Mesendoderm (in vitro differentiated cells): ENCODE measurements at places on chromosomes 7 and 10.
A peak's percentile ranks its signal among the peaks of the same experiment; 100 is the strongest.

- no peak for DNase-seq
Measured at GRCh38 chr7:24834128-24834798, 77.0 kb upstream of the GSDME start.

GRCh38 chr10:114632869-114633715 is 25.0 kb downstream of the ABLIM1 start:
- peak; percentile 91 for DNase-seq

DNA sequence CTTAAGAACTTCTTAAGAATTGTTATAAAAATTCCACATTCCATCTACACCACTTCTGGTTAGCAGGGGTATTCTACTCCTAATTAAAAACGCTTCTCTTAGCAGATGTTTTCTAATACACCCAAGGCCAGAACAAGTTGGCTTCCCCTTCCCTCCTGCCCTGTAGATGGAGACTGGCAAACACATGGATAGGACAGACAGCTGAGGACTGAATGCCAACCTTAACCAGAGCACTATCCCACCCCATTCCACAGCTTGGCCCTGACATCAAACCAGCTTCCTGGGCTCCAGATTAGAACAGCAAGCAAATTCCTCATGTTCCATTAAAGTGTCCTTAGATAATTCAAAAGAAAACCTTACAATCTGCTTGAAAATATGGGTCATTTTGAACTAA is 56.6 kb upstream of the IL6 start:
- DNase-seq, result no peak

- no peak for DNase-seq
Measured at GRCh38 chr7:26305090-26305868, 13.6 kb downstream of the SNX10 start.

DNA sequence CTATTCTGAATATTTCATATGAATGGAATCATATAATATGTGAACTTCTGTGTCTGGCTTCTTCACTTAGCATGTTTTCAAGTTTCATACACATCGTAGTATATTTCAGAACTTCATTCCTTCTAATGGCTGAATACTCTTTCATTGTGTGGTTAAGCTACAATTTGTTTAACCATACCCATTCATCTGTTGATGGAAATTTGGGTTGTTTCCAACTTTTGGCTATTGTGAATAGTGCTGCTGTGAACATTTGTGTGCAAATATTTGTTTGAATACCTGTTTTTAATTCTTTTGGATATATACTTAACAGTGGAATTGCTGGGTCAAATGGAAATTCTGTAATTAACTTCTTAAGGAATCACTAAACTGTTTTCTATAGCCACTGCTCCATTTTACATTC is 86.0 kb upstream of the MDFIC start:
- no peak for DNase-seq
